ENCODE measurements at places on chromosomes 12 and 14. TPM values are rescaled to one million over a fixed set of nuclear protein-coding genes. Genes with fewer than 3 reads are reported as not detected.

Gene HOXC11
- polyA plus RNA-seq, result 3.0 TPM

Gene HPD
- 0.74 TPM for polyA plus RNA-seq

Gene DNAJC22
- 17.3 TPM for polyA plus RNA-seq

Gene TMEM52B
- polyA plus RNA-seq, result 135 TPM

Gene DLST
- 120 TPM for polyA plus RNA-seq

Gene KRT71
- not detected for polyA plus RNA-seq

Gene ADAM21
- 0.43 TPM for polyA plus RNA-seq

Gene C1S
- 60.7 TPM for polyA plus RNA-seq

Gene CCT2
- 260 TPM for polyA plus RNA-seq

Gene SLC38A2
- 234 TPM for polyA plus RNA-seq

Gene COQ10A
- polyA plus RNA-seq, result 11.0 TPM

Gene GZMB
- polyA plus RNA-seq, result 0.60 TPM

Gene MYL2
- not detected for polyA plus RNA-seq

Gene GLTP
- 23.9 TPM for polyA plus RNA-seq

Gene ACOT4
- 2.2 TPM for polyA plus RNA-seq

Gene NOC4L
- 13.5 TPM for polyA plus RNA-seq

Gene SLC2A13
- polyA plus RNA-seq, result 19.0 TPM

Gene DUSP16
- 26.3 TPM for polyA plus RNA-seq

Gene C1RL
- polyA plus RNA-seq, result 39.2 TPM

Gene LRRC23
- 8.6 TPM for polyA plus RNA-seq

Gene BEGAIN
- 3.6 TPM for polyA plus RNA-seq

Gene RPL10L
- polyA plus RNA-seq, result not detected

Gene FAM90A1
- 1.5 TPM for polyA plus RNA-seq

Gene C1QL4
- polyA plus RNA-seq, result 1.1 TPM

Gene PMCH
- 0.68 TPM for polyA plus RNA-seq

Gene APOF
- polyA plus RNA-seq, result 0.13 TPM

Gene HOTAIR
- 1.3 TPM for polyA plus RNA-seq

Gene SIX6
- not detected for polyA plus RNA-seq

Gene PRICKLE1
- polyA plus RNA-seq, result 49.1 TPM

Gene TPH2
- polyA plus RNA-seq, result 0.22 TPM

Gene TMTC1
- 91.3 TPM for polyA plus RNA-seq

Gene AQP2
- polyA plus RNA-seq, result 127 TPM

Gene CRIP2
- polyA plus RNA-seq, result 106 TPM

Gene WASHC3
- 51.3 TPM for polyA plus RNA-seq

Gene LRRIQ1
- polyA plus RNA-seq, result 57.9 TPM

Gene DAO
- 0.33 TPM for polyA plus RNA-seq

Gene ACADS
- polyA plus RNA-seq, result 13.0 TPM

Gene PPM1H
- polyA plus RNA-seq, result 4.1 TPM

Gene FIGNL2
- polyA plus RNA-seq, result 5.5 TPM

All from left renal pelvis (tissue), 4 donors.